ENCODE measurements at places on chromosomes 16 and 17.

DNA sequence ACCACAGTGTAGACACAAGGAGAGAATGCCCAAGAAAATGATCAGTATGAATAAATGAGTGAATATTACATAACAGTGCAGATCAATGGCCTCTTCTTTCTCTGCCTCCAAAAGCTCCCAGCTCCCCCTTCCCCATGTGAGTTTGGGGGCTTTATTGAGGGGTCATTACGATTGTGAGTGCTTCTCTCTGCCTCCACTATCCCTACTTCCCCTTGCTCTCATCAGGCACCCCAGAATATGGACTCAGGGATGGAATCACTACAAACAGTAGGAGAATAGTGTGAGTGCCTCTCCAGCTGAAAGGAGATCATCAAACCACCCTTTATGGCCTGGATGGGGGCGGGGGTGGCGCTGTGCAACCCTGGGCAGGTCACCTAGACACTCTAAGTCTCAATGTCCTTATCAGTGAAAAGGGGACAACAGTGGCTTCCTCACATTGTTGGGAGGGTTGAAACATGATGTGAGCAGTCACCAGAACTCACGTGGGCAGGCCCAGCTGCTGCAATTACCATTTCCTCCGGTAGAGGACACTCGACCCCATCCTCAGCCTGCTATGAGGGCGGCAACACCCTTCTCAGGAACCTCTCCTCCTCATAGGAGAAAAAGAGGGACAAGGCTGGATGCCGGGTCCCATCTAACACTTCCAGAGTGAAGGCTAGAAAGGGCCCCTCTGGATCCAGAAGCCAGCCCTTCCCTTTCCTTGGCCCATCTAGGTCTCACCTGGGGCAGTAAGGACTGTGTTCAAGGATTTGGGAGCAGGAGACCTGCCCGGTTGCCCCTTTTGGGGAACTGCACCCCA lies 2.1 kb upstream of the EPOP start:
- peak; percentile 34 for DNase-seq

GRCh38 chr16:8929086-8929748 lies 34.5 kb downstream of the USP7 start:
- DNase-seq = no peak

DNA sequence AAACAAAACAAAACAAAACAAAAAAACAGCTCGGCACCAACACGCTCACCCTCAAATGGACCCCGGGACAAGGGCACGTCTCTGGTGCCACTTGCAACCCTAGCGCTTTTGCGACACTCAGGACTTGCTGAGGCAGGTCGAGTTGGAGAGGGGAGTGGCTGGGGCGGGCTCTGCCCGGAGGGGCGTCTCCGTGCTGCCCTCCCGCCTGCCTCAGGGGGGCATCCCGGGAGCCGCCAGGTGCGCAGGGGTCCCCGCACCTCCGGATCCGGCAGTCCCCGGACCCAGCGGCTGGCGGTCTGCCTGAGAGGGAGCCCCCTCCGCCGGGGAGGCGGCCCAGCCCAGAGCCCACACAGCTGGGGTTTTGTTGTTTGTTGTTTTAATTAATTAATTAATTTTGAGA lies at the start of gene SLC52A1:
TSS of gene SLC52A1 (minus strand) at position 112 of the 400 bp plus-strand sequence. CDS start 820 bp downstream, outside the sequence.
- DNase-seq = no peak

- DNase-seq = no peak
Observed at GRCh38 chr16:68640972-68641371, 4.1 kb upstream of the CDH3 start.

GRCh38 chr17:9498490-9498889 lies 77.1 kb downstream of the STX8 start:
- DNase-seq = no peak

DNA sequence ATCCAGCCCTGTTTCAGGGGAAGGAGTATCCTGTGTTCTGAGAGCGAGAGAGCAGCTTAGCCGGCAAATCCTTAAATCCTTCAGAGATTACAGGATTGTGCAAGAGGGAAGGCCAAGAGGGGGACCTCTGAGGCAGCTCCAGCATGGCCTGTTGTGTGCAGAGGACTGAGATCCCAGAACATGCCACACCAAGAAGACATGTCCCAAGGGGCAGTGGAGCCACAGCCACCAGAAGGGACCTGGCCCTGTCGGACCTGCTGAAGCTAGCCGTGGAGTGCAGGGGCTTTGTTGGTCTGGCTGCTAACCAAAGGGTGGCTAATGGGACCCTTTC lies 1.6 kb upstream of the MRC2 start:
- no peak for DNase-seq

DNA sequence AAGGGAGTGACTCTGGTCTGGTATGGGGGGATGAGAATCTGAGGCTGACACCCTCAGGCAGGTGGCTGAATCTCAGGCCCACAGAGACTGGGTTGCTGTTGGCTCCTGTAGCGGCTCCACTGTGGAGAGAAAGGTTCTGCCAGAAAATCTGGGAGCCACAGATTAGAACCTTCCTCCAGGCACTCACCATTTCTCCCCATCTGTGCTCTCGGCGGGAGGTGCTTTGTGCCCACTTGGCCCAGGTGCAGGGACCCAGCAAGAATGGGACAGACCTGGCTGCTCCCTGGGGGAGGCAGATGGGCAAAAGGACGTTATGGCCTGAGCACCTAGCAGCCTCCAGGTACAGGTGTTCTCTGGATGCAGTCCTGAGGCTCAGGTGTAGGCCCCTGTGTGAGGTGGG lies 20.1 kb downstream of the RAB11FIP3 start:
- no peak for DNase-seq

DNA sequence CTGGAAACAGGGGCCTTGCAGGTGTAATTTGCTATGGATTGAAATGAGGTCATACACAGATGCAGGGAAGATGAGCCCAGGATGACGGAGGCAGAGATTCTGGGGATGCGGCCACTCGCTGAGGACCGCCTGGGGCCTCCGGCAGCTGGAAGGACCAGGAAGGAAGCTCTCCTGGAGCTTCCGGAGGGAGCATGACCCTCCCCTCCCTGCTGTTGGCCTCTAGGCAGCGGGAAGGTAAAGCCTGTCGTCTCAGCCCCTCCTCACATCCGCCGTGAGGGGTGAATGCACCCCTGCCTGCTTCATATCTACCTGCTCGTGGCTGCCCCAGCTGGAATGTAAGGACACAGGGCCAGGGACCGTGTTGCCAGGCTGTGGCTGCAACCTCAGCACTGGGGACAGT lies 29.1 kb upstream of the ZNF469 start:
- no peak for DNase-seq

GRCh38 chr17:28892024-28892423 lies 5.5 kb downstream of the FLOT2 start:
- no peak for DNase-seq

Data from NCI-H524 treated with DMSO at 0.1 percent for 48 hours (cell line).